Psoas muscle (tissue), 8 donors: ENCODE measurements at places on chromosomes 16 and 17. TPM values are rescaled to one million over a fixed set of nuclear protein-coding genes. Genes with fewer than 3 reads are reported as not detected.

DNA sequence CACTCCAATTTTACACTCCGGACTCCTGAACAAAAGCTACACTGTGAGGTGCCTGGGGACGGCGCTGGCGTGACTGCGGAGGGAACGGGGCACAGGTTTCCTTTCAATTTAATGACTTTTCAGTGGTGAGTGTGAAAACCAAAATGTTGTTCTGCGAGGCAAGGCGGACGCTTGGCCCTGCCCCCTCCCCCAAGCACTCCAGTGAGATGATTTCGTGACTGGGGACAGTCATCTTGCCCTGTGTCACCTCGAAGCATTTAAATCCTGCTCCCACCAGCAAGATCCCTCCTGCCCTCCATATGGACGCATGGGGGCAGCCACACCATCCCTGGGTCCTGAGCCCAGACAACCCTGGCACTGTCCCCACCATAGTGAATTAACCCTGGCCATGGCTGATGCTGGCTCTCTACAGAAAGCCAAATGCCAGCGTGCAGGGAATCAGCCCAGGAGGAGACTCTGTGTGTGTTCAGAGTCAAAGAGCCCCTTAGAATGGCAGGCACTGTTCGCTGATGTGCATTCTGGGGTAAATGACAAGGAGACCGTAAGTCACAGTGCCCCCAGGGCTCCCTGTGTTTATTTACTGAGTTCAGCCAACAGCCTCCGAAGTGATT, 41.0 kb downstream of the C16orf95 start:
- H3K4me3 ChIP-seq: no peak overlapping the region
- H3K27me3 ChIP-seq: no peaks in the 10 kb centered on the region
- H3K4me1 ChIP-seq: no peaks in the 10 kb centered on the region
- no peak overlapping the region for H3K27ac ChIP-seq
- no peaks in the 10 kb centered on the region for H3K36me3 ChIP-seq

DNA sequence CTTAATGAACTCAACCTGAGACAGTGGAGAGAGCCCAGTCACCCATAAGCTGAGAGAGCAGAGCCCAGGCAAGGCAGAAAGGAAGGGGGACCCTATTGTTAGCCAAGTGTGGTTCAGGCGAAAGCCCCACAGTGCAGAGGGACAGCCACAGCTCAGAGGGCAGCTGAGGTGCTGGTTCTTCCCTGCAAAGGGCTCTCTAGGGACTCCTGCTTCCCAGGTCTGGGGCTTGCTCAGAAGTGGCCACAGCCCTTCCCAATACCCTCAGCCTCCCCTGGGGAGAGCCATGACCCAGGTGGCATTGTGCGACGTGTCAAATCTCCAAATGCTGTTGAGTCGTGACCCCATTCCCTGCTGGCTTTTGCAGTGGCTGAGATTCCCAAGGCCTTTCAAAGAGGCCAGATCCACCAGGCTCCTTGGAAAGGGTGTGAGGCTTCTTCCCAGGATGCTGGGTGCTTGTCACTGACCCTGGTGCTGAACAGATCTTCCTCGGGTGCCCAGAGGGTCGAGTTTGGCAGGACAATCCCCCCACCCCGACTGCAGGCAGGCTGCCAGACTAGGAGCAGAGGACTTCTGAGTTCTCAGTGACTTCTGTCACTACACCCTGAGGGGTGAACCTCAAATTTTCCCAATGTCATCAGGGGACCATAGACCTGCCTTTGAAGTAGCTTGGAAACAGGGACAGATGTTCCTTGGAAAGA, 2.5 kb upstream of the CCL17 start:
- peak; percentile 34 for DNase-seq
- H3K36me3 ChIP-seq: no peaks in the 10 kb centered on the region

DNA sequence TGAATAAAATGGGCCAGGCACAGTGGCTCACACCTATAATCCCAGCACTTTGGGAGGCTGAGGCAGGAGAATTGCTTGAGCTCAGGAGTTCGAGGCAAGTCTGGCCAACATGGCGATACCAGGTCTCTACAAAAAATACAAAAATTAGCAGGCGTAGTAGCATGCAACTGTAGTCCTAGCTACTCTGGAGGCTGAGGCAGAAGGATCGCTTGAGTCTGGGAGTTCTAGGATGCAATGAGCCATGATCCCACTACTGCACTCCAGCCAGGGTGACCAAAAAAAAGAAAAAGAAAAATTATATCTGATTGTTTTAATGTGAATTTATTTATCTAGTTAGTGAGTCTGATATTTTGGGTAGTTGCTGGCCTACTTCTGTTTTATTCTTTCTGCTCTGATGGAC, 7.0 kb downstream of the IL34 start:
- DNase-seq: no peak
- H3K27ac ChIP-seq: no peak overlapping the region
- H3K27me3 ChIP-seq: no peaks in the 10 kb centered on the region
- no peaks in the 10 kb centered on the region for H3K36me3 ChIP-seq
- H3K4me1 ChIP-seq: peaks cover 6% of the 10 kb centered on the region
- no peak overlapping the region for H3K4me3 ChIP-seq

- peaks cover 19% of the 10 kb centered on the region for H3K4me1 ChIP-seq
- no peak for DNase-seq
- no peak overlapping the region for H3K4me3 ChIP-seq
- no peaks in the 10 kb centered on the region for H3K27me3 ChIP-seq
- no peak overlapping the region for H3K27ac ChIP-seq
- H3K36me3 ChIP-seq: no peaks in the 10 kb centered on the region
Observed at GRCh38 chr16:4038448-4038847, 77.8 kb downstream of the ADCY9 start.

GRCh38 chr17:14813649-14814370, 451.3 kb downstream of the PMP22 start:
- no peaks in the 10 kb centered on the region for H3K36me3 ChIP-seq
- no peak overlapping the region for H3K27ac ChIP-seq
- no peaks in the 10 kb centered on the region for H3K27me3 ChIP-seq
- H3K4me3 ChIP-seq: no peak overlapping the region
- DNase-seq: peak; percentile 49

DNA sequence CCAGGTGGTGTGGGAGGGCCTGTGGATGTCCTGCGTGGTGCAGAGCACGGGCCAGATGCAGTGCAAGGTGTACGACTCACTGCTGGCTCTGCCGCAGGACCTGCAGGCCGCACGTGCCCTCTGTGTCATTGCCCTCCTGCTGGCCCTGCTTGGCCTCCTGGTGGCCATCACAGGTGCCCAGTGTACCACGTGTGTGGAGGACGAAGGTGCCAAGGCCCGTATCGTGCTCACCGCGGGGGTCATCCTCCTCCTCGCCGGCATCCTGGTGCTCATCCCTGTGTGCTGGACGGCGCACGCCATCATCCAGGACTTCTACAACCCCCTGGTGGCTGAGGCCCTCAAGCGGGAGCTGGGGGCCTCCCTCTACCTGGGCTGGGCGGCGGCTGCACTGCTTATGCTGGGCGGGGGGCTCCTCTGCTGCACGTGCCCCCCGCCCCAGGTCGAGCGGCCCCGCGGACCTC, 798 bp downstream of the CLDN9 start:
- no peak overlapping the region for H3K4me3 ChIP-seq
- H3K27ac ChIP-seq: no peak overlapping the region
- H3K36me3 ChIP-seq: no peaks in the 10 kb centered on the region
- no peak for DNase-seq
- peaks cover 51% of the 10 kb centered on the region for H3K27me3 ChIP-seq

DNA sequence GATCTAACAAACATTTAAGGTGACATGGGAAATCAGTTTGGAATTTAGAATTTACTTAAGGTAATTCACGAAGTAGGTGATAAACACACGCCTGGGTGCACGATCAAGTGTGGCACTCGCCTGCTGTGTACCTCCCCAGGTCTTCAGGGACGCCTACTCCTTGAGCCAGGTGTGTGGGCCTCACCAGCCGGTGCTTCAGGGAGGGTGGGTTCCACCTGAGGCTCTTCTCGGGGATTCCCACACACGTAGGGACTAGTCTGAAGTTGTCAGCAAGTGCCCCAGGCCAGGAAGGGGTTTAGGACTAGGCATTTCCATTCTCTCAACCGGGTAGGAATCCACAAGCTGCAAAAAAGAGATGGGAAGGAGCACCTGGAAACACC, 9.8 kb upstream of the NAT9 start:
- no peak for DNase-seq
- H3K36me3 ChIP-seq: peaks cover 47% of the 10 kb centered on the region
- H3K4me3 ChIP-seq: no peak overlapping the region
- no peak overlapping the region for H3K27ac ChIP-seq

Gene FBXO39
- total RNA-seq: not detected
